ENCODE measurements at places on chromosomes 2 and 18.

DNA sequence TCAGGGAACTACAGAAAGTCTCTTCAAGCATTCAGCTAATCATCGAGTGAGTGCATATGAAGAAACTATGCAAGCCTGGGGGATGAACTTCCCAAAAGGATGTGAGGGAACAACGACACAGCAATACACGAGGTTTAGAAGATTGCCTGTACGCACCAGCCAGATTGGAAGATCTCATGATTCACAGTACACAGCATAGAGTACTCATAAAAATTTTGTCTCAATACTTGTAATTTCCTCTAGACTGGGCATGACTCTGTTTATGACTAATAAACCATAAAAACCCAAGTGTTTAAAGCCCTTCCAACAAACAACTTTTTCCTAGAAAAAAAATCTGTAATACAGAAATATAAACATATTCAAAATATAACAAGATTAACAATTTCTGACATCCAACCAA is 279.7 kb downstream of the KCNJ3 start:
- no peak for DNase-seq

- DNase-seq: no peak
These were observed 134.7 kb downstream of the MSTN start for GRCh38 chr2:189927823-189928222.

- no peak for DNase-seq
These were observed 87.5 kb downstream of the PLEKHM3 start for GRCh38 chr2:207937823-207938222.

- no peak for DNase-seq
These were observed 47.6 kb downstream of the KLHL29 start for GRCh38 chr2:23432531-23432930.

DNA sequence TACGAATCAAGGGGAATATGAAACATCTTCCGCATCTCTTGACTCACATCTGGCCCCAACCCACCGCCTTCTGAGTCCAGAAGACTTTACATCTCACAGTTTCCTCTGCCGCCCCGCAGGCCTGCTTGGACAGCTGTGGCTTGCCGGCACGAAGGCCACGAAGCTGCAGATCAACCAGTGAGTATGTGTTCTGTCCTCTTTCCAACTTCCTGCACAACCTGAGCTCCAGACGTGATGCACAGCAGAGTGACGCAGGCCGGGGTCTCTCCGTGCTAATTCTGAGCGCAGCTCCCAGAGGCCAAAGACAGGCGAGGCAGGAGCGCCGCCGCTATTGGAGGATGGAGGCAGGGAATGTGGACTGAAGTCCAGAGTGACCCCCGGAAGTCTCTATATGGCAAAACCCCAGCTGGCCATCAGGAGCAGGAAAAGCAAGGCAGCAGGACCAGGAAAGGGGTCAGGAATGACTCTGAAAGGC is 93.5 kb downstream of the ZCCHC2 start:
- DNase-seq: no peak
